ENCODE measurements at places on chromosomes 4 and X.
A peak's percentile ranks its signal among the peaks of the same experiment; 100 is the strongest.

DNA sequence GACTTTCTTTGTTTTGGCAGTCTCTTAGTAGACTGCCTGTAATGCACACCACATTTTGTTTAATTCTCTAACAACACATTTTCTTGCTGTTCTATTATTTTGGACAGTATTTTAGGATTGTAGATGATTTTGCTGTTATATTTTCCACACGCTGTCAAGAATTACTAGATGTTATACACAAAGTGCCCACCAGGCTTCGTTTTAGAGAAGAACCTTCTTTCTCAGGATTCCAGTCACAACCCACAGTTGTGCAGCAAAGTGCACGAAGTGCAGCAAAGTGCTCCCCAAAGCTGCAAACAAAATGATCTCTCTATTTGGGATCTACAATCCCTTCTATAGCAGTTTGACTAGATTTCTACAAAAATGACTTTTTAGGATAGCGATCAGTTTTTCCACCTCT lies 2.4 kb downstream of the ZNF141 start:
- no peak for DNase-seq

- no peak for DNase-seq
Measured at GRCh38 chr4:139465922-139466321, 12.0 kb downstream of the RAB33B start.

GRCh38 chr4:59612235-59612634 lies 1587.9 kb upstream of the ADGRL3 start:
- no peak for DNase-seq

GRCh38 chr4:171186700-171187099 lies 626.5 kb upstream of the GALNTL6 start:
- no peak for DNase-seq

- no peak for DNase-seq
Measured at GRCh38 chr4:71189471-71189870, 149.3 kb upstream of the SLC4A4 start.

GRCh38 chrX:1778817-1779216 lies 164.0 kb downstream of the ASMT start:
- no peak for DNase-seq

GRCh38 chr4:39928538-39928937 lies 49.2 kb downstream of the PDS5A start:
- DNase-seq: no peak

DNA sequence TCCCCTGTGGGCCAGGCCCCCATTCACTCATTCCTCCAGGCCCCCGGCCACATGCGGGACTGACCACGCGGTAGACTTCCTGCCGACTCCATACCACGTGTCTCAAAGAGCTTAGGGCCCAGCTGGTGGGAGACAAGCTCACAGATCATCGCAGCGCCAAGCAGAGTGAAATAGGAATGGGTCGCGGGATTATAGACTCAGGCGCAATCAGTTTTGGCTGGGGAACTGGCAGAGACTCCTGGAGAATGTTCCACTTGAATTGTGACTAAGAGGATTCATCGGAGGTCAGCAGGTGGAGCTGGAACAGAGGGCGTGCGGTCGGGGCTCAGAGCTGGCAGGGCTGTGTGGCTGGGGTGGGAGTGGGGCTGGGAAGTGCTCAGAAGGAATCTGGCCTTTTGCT lies 15.6 kb downstream of the ATP2B3 start:
- no peak for DNase-seq

GRCh38 chrX:103687696-103688201 lies 1.2 kb upstream of the MORF4L2 start:
- DNase-seq: peak; percentile 6

GRCh38 chr4:109610489-109610888 lies 50.4 kb downstream of the MCUB start:
- no peak for DNase-seq

DNA sequence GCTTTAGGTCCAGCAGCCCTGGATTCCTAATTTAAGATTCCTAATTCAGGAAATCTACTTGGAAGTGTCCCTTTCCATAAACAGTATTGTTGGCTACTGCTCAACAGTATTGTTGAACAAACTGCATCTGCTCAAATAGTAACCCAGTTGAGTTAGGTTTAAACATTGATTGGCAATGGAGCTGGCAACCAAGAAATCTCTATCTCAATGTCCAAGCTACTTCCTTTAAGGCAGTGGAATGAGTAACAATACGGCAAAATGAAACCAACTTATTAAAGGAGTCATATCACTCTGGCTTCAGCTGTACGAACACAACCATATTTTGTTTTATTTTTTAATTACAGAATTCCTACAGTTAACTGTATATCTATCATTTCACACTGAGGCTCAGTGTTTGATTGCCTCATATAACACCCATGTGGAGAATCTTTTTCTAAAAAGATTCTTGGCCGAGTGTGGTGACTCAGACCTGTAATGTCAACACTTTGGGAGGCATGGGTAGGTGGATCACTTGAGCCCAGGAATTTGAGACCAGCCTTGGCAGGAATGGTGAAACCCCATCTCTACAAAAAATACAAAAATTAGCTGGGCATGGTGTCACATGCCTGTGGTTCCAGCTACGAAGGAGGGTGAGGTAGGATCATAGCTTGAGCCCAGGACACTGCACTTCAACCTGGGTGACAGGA lies 71.7 kb upstream of the IL13RA1 start:
- no peak for DNase-seq

GRCh38 chr4:147723326-147723725 lies 8.6 kb upstream of the ARHGAP10 start:
- DNase-seq: no peak

DNA sequence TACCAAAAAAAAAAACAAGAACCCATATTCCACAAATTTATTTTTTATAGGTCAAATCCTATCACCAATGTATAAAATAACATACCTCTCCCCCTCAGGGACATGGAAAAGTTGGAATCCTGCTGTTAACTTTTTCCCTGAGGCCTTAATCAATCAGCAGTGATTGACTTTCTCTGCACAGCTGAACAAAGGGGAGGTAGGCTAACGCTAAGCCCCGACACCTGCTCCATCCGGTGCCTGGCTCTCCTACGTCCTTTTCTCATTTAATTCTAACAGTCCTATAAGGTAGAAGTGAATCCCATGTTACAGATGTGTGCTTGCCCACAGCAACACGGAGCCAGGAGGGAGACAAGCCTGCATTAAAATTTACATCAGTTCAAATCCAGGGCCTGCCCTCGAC lies 2.8 kb downstream of the CENPU start:
- DNase-seq: no peak

GRCh38 chrX:65635378-65635777 lies 32.1 kb upstream of the MSN start:
- DNase-seq: no peak

DNA sequence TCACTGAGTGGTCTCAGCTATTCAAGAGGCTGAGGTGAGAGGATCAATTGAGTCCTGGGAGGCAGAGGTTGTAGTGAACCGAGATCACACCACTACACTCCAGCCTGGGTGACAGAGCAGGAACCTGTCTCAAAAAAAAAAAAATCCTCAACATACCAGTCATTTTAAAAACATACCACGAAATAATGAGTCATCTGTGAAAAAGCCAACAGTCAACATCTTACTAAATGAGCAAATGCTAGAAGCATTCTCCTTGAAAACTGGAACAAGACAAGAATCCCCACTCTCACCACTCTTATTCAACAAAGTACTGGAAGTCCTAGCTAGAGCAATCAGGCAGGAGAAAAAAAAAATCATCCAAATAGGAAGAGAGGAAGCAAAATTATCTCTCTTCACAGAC lies 104.0 kb upstream of the ARHGEF9 start:
- no peak for DNase-seq

DNA sequence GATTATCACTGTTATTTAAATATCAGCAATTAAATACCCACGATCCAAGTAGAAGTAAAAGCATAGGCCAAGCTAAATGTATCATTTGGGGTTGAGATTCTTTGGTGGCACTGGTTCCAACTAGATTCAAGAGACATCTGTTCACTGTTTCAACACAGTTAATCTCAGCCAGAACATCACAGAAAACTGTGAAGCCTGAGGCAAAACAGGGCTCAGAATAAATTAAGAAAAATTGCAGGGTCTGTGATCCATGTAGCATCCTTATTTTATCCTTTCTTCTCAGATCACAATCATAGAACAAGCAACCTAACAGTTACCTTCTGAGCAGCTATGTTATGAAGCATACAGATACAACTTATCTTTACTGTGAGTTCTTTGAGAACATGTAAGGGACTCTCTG lies 23.7 kb downstream of the YTHDC1 start:
- DNase-seq: no peak

GRCh38 chr4:153198719-153199118 lies 5.5 kb upstream of the TRIM2 start:
- no peak for DNase-seq

DNA sequence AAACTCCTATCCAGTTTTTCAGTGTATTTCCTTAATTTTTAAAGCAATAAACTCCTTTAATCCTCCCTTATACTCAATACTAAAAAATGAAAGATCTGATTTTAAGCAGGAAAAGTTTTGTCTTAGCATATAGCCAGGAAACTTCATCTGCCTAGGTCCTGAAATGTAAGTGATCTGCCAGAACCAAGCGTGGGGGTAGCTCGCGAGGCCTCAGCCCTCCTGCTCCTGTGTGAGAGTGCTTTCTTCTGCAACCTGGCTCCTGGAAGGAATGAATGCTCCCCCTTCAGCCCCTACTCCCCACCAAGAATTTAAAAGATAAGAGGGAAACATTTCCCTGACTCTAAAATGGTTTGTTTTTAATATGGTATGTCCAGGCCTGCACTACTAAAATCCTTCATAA lies 160.1 kb downstream of the CBR4 start:
- DNase-seq: no peak

DNA sequence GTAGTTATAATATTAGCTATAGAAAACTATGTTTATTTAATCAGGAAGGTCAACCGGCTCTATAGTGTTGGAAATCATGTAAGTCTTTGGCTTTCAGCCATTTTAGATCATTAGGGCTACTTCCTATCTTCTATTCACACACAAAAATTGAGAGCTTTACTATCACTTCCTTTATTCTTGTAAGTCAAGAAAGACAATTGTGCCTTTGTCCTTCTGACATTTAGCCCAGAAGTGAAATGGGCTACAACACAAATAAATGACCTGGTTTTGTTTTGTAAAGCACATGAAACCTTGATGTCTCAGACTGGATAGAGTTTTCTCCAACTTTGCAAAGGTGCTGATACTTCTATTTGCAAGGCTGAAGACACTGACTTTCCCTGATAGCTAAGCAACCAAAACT lies 122.4 kb upstream of the ACSL4 start:
- DNase-seq: no peak

- no peak for DNase-seq
Measured at GRCh38 chr4:53349091-53349491, 16.8 kb downstream of the SCFD2 start.

DNA sequence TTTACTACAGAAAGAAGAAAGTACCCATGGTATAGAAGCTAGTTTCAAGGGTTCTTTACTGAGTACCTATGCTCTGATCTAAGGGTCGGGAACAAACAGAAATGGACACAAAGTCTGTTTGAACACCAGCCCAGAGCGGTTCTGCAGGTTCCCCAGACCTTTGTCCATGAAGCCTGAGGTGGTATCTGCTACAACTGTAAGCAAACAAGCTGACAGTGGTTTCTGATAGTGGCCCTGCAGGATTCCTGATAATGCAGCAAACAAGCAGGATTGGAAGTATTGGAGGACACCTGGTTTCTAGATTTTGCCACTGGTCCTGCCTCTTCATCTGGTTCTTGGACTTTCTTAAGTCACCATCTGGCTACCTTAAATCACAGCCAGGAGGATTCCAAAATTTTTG lies 23.7 kb downstream of the SMPX start:
- no peak for DNase-seq
